ENCODE measurements at places on chromosomes 7 and 10.

DNA sequence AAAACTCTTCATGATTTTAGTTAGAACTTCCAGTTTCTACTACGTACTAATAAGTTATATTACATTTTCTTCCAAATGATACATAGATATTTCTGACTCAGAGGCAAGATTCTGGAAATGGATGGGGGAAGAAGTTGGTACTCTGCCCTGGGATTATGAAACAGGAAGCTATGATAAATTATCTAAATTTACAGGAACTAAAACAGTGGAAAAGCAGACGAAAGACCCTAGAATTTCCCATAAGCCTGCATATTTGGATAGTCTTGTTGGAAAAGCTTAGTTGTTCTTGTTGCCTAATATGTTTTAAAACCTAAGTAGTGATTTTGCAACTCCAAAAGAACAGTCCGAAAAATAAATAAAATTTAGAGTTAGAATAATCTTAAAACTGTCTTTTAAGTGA lies 21.8 kb downstream of the CFAP69 start:
- no peak for DNase-seq

GRCh38 chr10:75657351-75657750 lies 225.9 kb downstream of the LRMDA start:
- DNase-seq, result no peak

DNA sequence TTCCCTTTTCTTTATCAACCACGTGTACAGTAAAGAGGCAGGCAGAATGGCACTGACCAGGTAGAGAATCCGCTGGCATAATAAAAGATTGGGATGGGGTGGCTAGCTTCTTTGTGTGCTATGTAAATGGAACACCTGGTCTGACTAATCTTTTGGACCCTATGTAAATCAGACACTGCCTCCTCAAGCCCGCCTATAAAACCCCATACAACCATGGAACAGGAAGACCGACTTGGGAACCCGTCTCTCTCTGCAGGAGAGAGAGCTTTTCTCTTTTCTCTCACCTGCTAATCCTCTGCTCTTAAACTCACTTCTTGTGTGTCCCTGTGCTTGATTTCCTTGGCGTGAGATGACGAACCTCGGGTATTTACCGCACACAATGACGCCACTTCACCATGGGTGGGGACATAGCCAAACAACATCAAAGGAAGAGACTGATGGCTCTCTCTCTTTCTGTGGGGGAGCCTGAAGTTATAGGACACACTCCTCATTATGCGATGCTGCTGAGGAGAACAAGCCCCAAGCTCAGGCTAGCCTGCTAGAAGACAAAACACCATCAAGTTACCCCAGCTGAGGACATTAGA lies 94.2 kb downstream of the ARL5B start:
- DNase-seq, result no peak

DNA sequence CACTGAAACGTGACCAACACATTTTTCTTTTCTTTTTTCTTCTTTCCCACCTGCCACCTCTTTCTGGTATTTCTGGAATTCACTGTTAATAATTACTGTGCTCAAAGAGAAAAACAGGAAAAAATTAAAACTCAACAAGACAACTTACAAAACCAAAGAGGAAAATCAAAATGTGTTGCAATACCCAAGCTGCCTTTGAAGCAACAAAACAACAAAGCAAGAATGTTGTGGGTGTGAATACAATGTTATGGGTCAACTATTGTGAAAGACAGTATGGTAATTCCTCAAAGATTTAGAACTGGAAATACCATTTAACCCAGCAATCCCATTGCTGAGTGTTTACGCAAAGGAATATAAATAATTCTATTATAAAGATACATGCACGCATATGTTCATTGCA lies 415.1 kb downstream of the GFRA1 start:
- DNase-seq, result no peak

DNA sequence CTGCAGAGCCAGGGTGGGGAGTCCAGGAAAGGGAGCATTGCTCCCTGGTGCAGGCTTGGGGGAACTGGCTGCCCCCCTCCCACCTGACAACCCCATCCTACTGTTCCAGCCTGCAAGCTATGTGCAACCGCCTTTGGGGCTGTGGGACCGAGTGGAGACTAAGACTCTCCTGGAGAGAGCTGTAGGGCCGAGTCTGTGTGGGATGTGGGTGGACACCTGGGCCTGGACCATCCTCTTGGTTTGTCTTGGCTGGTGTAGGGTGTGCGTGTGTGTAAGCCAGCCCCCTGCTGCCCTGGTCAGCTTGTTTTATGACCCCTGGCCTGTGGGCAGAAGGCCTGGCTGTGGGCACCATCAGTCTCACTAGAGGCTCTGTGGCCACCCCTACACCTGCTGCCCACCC lies 1.6 kb upstream of the RAMP3 start:
- no peak for DNase-seq

- no peak for DNase-seq
Measured at GRCh38 chr7:111301891-111302290, 211.0 kb downstream of the LRRN3 start.

- DNase-seq, result no peak
Measured at GRCh38 chr10:73807471-73807870, 3.9 kb downstream of the NDST2 start.

- no peak for DNase-seq
Measured at GRCh38 chr10:128465697-128466096, 339.5 kb upstream of the MKI67 start.

DNA sequence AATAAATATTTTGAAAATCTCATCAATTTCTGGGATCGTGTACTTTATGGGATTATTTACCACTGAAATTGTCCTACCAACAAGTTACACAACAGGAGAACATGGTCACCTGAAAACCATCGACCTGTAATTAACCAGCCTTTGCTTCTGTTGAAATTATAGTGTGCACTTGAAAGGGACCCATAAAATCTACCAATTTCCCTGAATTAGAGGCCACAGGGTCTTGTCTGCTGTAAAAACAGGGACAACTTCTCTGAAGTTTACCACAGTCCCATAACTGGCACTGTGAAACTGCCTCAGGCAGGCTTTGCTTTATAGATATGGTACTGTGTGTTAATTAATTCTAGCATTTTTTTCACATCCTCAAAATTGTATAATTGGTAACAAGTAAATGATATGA lies 37.7 kb downstream of the RAB19 start:
- DNase-seq, result no peak

- DNase-seq, result no peak
Measured at GRCh38 chr10:118687472-118687871, 67.3 kb downstream of the CACUL1 start.

DNA sequence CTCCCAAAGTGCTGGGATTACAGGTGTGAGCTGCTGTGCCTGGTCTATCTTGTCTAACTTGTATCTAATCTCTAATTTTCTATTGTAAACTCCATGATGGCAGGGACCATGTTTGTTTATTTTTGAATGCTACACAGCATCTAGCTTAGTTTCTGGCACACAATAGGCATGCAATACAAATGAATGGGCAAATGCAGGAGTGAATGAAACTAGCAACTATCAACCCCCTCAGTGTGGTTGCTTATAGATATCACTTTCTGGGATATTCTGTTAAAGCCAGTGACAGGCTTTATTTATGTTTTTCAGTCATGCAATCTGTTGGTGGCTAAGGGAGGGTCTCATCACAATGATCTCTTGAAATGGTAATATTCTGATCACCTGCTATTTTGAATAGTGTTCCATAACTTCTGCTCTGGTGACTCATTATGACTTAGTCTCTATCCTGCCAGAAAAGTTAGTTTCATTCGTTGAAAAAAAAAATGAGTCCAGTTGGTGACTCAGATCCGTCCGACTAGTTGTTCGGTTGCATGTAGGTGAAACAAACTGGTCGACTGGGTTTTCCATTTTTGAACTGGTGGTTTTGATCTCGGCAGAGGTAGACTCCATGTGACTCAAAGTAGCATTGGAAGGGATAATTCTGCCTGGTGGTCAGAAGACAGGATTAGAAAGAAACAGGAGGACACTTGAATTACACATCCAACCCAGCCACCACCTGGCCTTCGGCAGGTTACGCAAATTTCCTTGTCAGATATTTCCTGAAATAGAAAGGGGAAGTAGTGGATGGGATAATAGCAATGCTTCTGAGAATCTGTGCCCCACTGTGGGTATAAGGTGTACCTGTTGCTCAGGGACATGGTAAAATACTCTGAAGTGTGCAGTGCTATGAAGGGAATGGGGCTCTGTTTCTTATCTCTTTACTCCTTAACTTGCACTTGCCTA lies 76.8 kb downstream of the GATA3 start:
- no peak for DNase-seq

- no peak for DNase-seq
Measured at GRCh38 chr7:137961200-137962177, 40.4 kb downstream of the CREB3L2 start.

- no peak for DNase-seq
Measured at GRCh38 chr10:101838416-101838970, 5.1 kb downstream of the KCNIP2 start.

DNA sequence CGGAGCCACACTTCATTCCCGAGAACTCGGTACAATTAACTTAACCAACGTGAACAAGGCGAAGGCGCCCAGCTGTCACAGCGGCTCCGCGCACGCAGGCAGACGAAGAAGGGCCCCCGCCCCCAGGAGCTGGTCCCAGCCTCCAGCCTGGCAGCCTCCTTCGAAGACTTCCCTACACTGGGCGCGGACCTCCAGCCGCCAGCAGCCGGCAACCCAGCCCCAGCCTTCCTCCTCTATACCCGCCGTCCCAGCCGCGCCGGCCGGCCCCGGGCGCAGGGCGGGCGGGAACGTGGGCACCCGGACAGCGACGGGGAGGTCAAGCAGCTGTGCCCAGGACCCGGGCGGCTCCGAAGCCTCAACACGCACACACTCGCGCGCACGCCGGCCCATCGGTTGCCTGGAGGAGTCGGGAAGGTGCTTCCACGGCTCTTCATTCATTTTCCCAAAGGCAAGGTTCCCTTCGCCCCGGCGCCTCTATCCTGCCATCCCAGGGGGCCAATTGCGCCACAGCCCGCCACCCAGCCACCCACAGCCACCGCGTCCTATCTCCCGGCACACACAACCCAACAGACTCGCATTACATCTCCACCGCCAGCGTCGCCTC lies 1.6 kb downstream of the CHST15 start:
- peak; percentile 72 for DNase-seq

- DNase-seq, result no peak
Measured at GRCh38 chr7:25750744-25751508, 401.1 kb upstream of the NFE2L3 start.

- no peak for DNase-seq
Measured at GRCh38 chr7:70736715-70737460, 395.1 kb upstream of the GALNT17 start.

DNA sequence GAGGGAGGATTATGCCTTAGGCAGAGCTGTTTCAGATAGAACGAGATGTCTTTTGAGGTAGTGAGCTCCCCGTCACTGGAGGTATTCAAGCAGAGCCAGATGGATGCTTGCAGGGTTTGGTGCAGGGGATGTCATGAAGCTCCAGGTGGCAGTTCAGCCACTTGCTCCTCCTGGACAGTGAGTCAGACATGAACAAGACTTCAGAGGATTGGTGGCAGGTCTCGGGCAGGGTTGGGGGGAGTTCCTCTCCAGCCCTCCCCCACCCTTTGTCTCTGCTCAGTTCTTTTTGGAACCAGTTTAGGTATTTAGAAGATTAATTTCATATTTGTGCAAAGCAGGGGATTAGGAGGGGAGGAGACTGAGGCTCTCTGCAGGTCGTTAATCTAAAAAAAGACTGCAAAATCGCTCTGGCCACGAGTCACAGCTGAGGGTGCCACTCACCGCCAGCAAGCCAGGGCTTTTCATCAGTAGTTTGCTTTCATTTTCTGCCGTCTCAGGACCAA lies 21.5 kb upstream of the MYL10 start:
- DNase-seq, result no peak

- DNase-seq, result peak; percentile 34
Measured at GRCh38 chr10:112026438-112026837, 157.1 kb downstream of the GPAM start.

All from iPS-NIHi11 (cell line).